Globus pallidus (tissue), 1 donor: ENCODE measurements at places on chromosomes 2 and 18.
A peak's percentile ranks its signal among the peaks of the same experiment; 100 is the strongest.

GRCh38 chr2:38905251-38905650 lies 15.6 kb downstream of the ARHGEF33 start:
- no peak for DNase-seq

GRCh38 chr2:219612577-219613286 lies 14.7 kb upstream of the SLC4A3 start:
- DNase-seq = no peak

DNA sequence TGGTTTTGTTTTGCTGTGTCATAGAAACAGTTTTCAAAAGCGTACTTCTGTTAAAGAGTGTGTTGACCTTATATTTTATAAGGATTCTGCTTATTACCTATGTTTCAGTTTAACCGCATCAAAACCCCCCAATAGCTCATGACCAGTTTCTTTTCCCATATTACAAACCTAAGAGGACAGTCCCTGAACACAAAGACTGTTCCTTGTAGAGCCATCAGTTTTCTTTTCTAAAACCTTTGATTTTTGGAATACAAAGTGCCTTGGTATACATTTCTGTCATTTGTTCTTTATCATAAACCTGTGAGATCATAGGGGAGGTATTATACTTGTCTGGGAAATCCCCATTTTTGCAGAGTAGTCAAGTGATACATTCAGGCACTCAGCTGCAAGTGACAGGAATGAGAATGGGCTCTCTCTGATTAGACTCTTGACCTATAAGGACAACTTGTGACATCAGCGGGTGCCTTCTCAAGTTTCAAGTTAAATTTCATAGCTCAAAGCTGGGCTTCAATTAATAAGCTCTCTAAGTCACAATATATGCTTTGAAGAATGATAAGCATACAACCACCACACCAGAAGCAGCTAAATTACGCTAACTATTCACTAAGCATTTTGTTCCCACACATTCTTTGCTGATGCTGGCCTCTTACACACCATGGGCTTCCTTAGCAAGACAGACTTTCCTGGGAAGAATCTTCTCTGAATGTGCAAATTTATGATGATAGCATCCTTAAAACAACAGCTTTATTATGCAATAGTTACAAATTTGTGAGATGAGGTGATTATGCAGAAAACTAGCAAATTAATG lies 97.5 kb upstream of the CD302 start:
- DNase-seq = no peak

GRCh38 chr2:181178823-181179412 lies 198.5 kb downstream of the UBE2E3 start:
- DNase-seq = no peak

DNA sequence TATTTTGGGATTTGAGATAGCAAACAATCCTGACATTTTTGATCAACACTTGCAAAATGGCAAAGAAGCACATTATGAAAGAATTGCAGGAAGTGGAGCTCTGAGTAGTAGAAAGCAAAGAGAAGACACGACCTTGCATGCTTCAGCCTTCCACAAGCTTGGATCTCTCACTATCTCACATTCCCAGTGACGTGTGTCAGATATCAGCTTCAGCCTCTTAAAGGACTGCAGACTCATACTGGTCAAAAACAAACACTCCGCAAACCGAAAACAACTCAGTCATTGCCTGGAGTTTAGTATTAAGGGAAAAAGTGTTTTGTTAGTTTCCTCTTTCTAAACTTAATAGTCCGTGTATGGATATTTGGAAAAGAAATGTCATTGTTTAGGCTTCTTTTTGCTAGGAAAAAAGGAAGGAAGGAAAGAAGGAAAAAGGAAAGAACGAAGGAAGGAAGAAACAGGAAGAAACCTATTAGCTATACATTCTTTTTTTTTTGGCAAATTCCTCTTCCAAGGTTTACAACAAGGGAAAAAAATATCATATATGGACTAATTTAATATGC lies 32.6 kb upstream of the SLC40A1 start:
- no peak for DNase-seq

DNA sequence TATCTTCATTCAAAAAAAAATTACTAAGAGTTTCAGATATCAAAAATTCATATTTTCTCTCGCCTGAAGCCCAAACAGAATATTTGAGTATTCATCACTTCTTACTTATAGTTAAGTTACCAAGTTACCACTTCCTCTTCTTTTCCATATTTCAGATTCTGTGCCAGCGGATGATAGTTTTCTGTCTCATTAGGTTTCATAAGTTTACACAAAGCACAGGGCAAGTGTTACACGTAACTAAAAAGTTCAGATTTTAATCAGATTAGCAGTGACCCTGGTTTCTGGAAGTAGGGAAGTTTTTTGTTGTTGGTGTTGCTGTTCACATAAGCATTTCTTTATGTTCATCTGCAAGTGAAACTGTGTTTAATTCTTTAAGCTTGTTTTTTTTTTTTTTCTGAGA lies 10.2 kb downstream of the AFTPH start:
- DNase-seq = no peak

GRCh38 chr2:3264010-3264744 lies 113.4 kb downstream of the EIPR1 start:
- DNase-seq = no peak

- DNase-seq = peak; percentile 54
Observed at GRCh38 chr2:33372940-33373553, 103.4 kb upstream of the RASGRP3 start.

- no peak for DNase-seq
Observed at GRCh38 chr2:184551626-184552025, 46.7 kb upstream of the ZNF804A start.

DNA sequence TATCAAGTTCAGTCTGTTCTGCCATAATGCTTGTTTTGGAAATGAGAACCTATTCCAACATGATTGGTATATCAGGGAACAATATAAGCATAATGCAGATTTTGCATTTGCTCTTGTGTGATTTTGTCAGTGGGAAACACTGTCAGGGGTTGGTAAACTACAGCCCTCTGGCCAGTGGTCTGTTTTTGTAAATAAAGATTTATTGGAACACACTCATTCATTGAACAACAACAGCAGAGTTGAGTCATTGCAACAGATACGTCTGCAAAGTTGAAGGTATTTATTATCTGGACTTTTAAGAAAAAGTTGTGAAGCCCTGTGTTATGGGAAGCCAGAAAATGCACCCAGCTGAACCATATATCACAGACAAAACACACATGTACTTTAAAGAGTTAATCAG lies 83.1 kb downstream of the MCFD2 start:
- DNase-seq = no peak

- no peak for DNase-seq
Observed at GRCh38 chr2:88669482-88670214, 21.8 kb upstream of the RPIA start.
